ENCODE measurements at places on chromosomes 16 and 17.

DNA sequence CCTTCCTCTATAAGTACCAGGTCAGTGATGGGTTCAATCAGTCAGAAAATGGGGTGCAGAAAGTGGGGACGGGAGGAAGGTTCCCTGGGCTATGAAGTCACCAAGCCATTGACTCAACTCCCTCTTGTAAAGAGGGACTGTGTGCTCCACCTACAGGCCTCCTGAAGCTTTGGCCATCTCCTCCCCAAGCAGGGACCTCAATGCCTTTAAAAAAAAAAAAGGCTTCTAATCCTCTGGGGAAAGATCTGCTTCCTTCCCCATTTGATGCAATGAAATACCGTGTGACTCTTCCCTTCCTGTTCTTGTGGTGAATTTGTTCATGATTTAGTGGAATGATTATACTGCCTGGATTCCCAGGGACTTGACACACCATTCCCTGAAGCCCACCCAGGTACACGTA is 30.8 kb downstream of the VWA3A start:
- no peak for DNase-seq

DNA sequence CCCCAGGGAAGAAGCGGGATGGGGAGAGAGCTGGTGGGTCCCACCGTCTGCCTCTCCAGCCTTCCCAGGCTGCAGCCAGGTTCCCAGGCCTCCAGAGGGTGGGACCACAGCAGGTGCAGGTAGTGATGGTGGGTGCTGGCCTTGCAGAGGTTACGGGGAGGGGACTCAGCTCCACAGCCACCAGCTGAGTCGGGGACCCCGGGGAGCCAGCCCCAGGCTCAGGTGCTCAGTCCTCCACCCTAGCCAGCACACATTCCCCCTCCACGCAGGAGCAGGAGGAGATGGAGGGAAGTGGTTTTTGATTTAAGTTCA is 5.0 kb downstream of the TP53I13 start:
- no peak for DNase-seq

- no peak for DNase-seq
These were observed 130.0 kb upstream of the HS3ST2 start for GRCh38 chr16:22683730-22684573.

DNA sequence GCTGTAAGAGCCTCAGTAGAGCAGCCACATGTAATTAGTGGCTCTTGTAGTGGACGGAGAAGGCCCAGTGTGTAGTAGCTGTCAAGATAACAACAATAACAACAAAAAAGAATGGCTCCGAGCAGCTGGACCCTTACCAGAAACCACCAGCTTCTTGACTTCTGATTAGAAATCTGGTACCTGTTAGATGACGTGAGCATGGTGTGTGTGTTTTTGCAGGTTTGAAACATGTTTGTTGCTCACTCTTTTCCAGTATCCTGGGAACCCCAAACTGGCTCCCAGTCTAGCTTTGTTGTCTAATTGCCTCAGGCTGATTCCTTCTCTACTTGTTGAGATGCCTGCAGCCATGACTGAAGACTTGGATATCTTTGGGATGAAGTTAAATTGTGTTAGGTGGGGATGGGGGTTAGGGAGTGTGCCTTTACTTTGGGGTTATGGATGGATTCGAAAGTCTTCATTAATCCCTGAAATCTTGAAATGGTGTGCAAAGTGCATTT is 21.0 kb downstream of the IGF2BP1 start:
- no peak for DNase-seq

DNA sequence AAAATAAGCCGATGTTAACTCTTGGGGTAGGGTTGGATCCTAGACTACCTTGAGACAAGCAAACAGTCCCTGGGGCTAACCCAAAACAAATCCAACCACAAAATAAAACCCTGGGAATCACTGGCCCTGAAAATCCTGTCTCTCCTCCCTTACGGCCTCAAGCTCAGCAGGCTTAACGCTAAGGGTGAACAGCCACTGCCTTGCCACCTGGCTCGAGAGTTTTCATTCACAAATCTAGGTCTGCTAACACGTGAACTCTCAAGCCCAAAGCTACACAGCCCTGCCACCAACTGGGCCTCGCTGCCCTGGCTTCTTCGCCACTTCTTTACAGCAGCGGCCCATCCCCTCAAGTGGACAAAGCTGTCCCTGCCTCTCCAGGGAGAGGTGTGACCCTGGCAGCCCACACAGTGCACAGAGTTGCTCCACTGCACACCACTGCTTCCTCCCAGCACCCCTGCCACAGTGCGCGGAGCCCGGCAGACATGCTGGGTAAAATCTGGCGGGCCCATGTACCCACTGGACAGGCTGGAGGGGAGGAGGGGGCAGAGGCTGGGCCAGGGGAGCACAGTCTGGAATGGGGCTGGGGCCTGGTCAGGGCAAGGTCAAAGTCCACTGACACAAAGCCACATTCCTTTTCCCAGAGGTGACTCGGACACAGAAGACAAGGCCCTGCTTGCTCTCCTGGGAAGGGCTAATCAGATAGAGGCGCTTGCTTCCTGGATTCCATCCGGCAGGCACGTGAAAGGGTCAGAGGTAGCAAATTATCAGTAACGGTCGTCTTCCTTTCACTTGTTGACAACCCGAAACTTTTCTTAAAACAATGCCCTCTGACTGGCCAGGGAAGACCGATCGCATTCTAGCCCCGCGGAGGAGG is 996 bp downstream of the PCYT2 start:
- peak; percentile 15 for DNase-seq

GRCh38 chr16:48558371-48558841 is 51.6 kb downstream of the N4BP1 start:
- no peak for DNase-seq

- no peak for DNase-seq
These were observed 30.5 kb downstream of the DUSP14 start for GRCh38 chr17:37520174-37520573.
